ENCODE measurements at places on chromosomes 2 and 18. TPM values are rescaled to one million over a fixed set of nuclear protein-coding genes. Genes with fewer than 3 reads are reported as not detected.
A peak's percentile ranks its signal among the peaks of the same experiment; 100 is the strongest.

DNA sequence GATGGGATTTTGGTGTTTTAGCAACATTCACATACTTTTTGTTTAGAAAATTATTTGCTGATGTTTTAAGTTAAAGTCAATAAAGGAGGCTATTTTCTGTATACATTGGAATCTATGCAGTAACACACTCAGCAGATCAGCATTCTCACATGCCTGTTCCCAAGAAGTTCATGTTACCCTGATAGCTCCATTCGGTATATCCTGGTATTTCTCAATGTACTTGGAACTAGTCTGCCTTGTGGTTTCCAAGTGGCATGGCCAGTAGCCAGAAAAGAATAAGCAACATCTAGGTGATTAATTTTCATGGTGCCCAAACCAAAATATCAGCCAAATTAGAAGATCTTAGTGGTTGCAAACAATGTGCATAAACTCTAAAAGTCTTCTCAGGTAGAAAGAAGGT lies 5.2 kb upstream of the NCAPH start:
- H3K27me3 ChIP-seq: no peaks in the 10 kb centered on the region
- no peak for DNase-seq
- H3K27ac ChIP-seq: no peak overlapping the region
- no peaks in the 10 kb centered on the region for H3K36me3 ChIP-seq
- H3K4me1 ChIP-seq: peaks cover 10% of the 10 kb centered on the region
- H3K4me3 ChIP-seq: no peak overlapping the region

Gene GREB1
- total RNA-seq: 4.2 TPM

Gene PELI1
- total RNA-seq: 12.8 TPM

- H3K27ac ChIP-seq: no peak overlapping the region
- H3K36me3 ChIP-seq: no peaks in the 10 kb centered on the region
Measured at GRCh38 chr18:8609659-8610458, 622 bp downstream of the RAB12 start.

Gene SP5
- total RNA-seq: not detected

Gene LCT
- not detected for total RNA-seq

- DNase-seq: no peak
- H3K4me3 ChIP-seq: no peak overlapping the region
- H3K36me3 ChIP-seq: no peaks in the 10 kb centered on the region
- peaks cover 21% of the 10 kb centered on the region for H3K4me1 ChIP-seq
- H3K27me3 ChIP-seq: no peaks in the 10 kb centered on the region
Measured at GRCh38 chr2:182444806-182445205, 18.0 kb upstream of the PDE1A start.

Gene IL36A
- total RNA-seq: not detected

Gene NEU2
- total RNA-seq: not detected

DNA sequence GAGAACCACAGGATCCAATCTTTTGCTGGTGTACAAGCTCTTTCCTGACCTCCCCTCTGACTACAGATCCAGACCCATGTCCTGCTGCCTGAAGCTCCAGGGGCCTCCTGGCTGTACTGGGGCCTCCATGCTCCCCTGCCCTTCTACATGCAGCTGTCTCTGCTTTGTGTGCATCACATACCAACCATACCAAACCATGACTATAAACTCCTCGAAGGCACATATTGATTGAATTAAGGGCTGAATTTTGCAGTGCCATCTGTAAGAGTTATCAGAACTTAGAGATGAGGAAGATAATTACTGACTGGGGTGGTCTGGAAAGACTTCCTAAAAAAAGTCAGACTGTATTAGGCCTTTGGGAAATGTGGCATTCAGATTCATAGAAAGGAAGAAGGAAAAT lies 139.9 kb upstream of the CXCR4 start:
- DNase-seq: no peak
- no peaks in the 10 kb centered on the region for H3K36me3 ChIP-seq
- no peaks in the 10 kb centered on the region for H3K27me3 ChIP-seq
- H3K4me3 ChIP-seq: no peak overlapping the region
- no peak overlapping the region for H3K27ac ChIP-seq

Gene IMPA2
- 42.5 TPM for total RNA-seq

Gene BOLL
- 0.27 TPM for total RNA-seq

Gene CNGA3
- total RNA-seq: not detected

DNA sequence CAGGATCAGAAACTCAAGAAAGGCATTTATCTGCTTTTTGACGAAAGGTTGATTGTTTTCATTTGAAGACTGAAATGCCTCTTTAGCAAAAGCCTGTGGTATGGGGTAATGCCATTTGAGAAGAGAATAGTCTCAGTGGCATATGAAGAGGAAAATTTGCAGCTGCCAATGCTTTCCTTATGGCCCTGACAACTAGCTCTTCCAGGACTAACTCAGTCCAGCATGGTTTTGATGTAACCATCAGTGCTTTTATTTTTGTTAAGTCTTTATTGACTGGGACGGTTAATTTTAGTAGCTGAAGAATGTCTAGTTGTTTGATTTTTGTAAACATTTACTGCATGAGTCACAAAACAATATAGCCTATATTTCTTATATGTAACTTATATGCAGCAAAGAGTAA lies 158.4 kb downstream of the LNPK start:
- no peak overlapping the region for H3K4me3 ChIP-seq
- no peak overlapping the region for H3K27ac ChIP-seq
- no peaks in the 10 kb centered on the region for H3K36me3 ChIP-seq
- no peak for DNase-seq
- no peaks in the 10 kb centered on the region for H3K4me1 ChIP-seq
- H3K27me3 ChIP-seq: no peaks in the 10 kb centered on the region

- H3K4me1 ChIP-seq: peaks cover 8% of the 10 kb centered on the region
- H3K4me3 ChIP-seq: no peak overlapping the region
- no peaks in the 10 kb centered on the region for H3K36me3 ChIP-seq
- no peak for DNase-seq
- H3K27ac ChIP-seq: no peak overlapping the region
Measured at GRCh38 chr2:30448308-30448707, 1.3 kb downstream of the LCLAT1 start.

- H3K27me3 ChIP-seq: no peaks in the 10 kb centered on the region
- DNase-seq: no peak
- no peaks in the 10 kb centered on the region for H3K4me1 ChIP-seq
- no peak overlapping the region for H3K4me3 ChIP-seq
Measured at GRCh38 chr2:236541008-236541562, 28.5 kb upstream of the ACKR3 start.

DNA sequence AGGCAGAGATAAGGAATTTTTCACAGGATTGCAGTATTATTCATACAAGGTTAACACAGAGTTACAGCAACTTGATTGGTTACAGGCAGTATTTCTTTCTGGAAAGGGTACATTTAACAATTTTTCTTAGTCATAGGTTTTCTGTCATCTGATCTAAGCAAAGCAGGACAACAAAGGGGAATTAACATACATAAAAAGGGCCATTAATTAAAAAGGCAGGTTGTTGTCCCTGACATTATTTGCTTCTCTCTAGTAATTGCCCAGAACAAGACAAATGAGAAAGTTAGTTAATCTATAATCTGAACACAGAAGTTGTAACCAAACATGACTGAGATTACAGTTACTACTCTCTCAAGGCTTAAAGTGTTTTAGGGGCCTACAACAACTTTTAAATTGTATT lies 291.4 kb upstream of the LRRTM4 start:
- no peak for DNase-seq
- no peaks in the 10 kb centered on the region for H3K36me3 ChIP-seq
- H3K4me1 ChIP-seq: no peaks in the 10 kb centered on the region
- no peak overlapping the region for H3K4me3 ChIP-seq
- H3K27me3 ChIP-seq: no peaks in the 10 kb centered on the region

Gene MARCO
- 1.6 TPM for total RNA-seq

Gene AFF3
- total RNA-seq: 2.6 TPM

- H3K27me3 ChIP-seq: no peaks in the 10 kb centered on the region
- H3K36me3 ChIP-seq: peaks cover 19% of the 10 kb centered on the region
- no peak overlapping the region for H3K4me3 ChIP-seq
- DNase-seq: peak; percentile 66
- H3K27ac ChIP-seq: peak overlapping the region; percentile 67
Measured at GRCh38 chr2:240579771-240580614, 6.5 kb upstream of the CAPN10 start.

- no peaks in the 10 kb centered on the region for H3K27me3 ChIP-seq
- H3K27ac ChIP-seq: peak overlapping the region; percentile 82
- peak; percentile 60 for DNase-seq
- H3K4me3 ChIP-seq: no peak overlapping the region
Measured at GRCh38 chr2:212727751-212728150, 189.1 kb upstream of the ERBB4 start.

Gene RNF152
- total RNA-seq: 22.3 TPM

Gene TDRD15
- total RNA-seq: under 0.01 TPM

- no peaks in the 10 kb centered on the region for H3K27me3 ChIP-seq
- H3K36me3 ChIP-seq: no peaks in the 10 kb centered on the region
- no peak for DNase-seq
- no peaks in the 10 kb centered on the region for H3K4me1 ChIP-seq
- no peak overlapping the region for H3K4me3 ChIP-seq
Measured at GRCh38 chr2:45443012-45443411, 168.1 kb downstream of the SRBD1 start.

Gene CHST9
- 0.05 TPM for total RNA-seq

DNA sequence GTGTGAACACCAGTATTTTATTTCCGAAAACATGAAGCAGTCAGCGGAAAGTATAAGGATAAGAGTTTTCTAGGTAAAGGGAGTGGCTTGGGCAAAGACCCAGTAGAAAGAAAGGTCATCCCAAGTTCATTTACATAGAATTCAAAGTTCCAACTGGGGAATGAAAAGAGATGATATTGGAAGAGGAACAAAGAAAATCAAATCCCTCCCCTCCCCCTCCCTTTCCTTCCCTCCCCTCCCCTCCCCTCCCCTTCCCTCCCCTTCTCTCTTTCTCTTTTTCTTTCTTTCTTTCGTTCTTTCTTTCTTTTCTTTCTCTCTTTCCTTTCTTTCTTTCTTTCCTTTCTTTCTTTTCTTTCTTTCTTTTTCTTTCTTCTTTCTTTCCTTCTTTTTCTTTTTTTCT lies 675.7 kb upstream of the NRXN1 start:
- H3K36me3 ChIP-seq: no peaks in the 10 kb centered on the region
- DNase-seq: no peak
- no peaks in the 10 kb centered on the region for H3K4me1 ChIP-seq
- H3K27ac ChIP-seq: no peak overlapping the region
- H3K4me3 ChIP-seq: no peak overlapping the region

DNA sequence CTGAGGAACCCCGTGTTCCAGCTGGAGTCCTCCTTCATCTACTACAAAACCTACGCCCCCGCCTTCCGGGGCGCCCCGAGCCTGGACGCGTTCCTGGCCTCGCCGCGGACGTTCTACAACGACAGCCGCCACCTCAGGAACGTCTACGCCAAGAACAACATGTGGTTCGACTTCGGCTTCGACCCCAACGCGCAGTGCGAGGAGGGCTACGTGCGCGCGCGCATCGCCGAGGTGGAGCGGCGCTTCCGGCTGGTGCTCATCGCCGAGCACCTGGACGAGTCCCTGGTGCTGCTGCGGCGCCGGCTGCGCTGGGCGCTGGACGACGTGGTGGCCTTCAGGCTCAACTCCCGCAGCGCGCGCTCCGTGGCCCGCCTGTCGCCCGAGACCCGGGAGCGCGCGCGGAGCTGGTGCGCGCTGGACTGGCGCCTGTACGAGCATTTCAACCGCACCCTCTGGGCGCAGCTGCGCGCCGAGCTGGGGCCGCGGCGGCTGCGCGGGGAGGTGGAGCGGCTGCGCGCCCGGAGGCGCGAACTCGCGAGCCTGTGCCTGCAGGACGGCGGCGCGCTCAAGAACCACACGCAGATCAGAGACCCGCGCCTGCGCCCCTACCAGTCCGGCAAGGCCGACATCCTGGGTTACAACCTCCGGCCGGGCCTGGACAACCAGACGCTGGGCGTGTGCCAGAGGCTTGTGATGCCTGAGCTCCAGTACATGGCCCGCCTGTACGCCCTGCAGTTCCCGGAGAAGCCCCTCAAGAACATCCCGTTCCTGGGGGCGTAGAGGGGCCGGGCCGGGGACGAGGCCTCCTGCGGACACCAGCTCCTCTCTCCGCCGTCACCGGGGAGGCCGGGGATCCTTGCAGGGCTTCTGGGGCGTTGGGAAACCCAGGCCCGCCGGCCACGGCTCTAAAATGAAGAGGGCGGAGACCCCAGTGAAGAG lies 5.3 kb upstream of the NEU4 start:
- peak; percentile 66 for DNase-seq
- H3K27ac ChIP-seq: no peak overlapping the region
- peaks cover 10% of the 10 kb centered on the region for H3K4me1 ChIP-seq
- no peaks in the 10 kb centered on the region for H3K36me3 ChIP-seq
- H3K27me3 ChIP-seq: no peaks in the 10 kb centered on the region

DNA sequence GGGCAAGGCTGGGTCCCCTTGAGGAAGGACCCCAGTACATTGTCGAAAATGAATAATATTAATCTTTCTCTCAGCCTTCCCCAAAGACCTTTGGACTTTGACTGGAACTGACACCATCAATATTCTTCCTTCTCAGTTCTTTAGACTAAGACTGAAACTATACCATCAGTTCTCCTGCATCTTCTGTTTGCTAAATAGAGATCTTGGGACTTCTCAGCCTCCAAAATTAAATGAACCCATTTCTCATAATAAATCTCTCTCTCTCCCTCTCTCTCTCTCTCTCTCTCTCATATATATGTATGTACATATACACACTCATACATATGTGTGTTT lies 39.7 kb upstream of the VRK2 start:
- no peaks in the 10 kb centered on the region for H3K27me3 ChIP-seq
- no peak overlapping the region for H3K4me3 ChIP-seq
- H3K27ac ChIP-seq: no peak overlapping the region
- DNase-seq: no peak

- H3K36me3 ChIP-seq: no peaks in the 10 kb centered on the region
- H3K27me3 ChIP-seq: no peaks in the 10 kb centered on the region
- H3K27ac ChIP-seq: no peak overlapping the region
- no peaks in the 10 kb centered on the region for H3K4me1 ChIP-seq
- DNase-seq: no peak
Measured at GRCh38 chr18:10011061-10011460, 97.2 kb downstream of the VAPA start.

- peak overlapping the region; percentile 38 for H3K4me3 ChIP-seq
- H3K27ac ChIP-seq: peak overlapping the region; percentile 85
- H3K4me1 ChIP-seq: peaks cover 12% of the 10 kb centered on the region
Measured at GRCh38 chr2:201257956-201258665, 2.2 kb upstream of the CASP8 start.

Gene CNRIP1
- total RNA-seq: 25.7 TPM

Gene DTNA
- 86.0 TPM for total RNA-seq

- peaks cover 12% of the 10 kb centered on the region for H3K4me1 ChIP-seq
- no peaks in the 10 kb centered on the region for H3K36me3 ChIP-seq
- H3K4me3 ChIP-seq: no peak overlapping the region
- DNase-seq: peak; percentile 48
- H3K27ac ChIP-seq: no peak overlapping the region
- no peaks in the 10 kb centered on the region for H3K27me3 ChIP-seq
Measured at GRCh38 chr2:203811491-203812221, 55.9 kb upstream of the CTLA4 start.

DNA sequence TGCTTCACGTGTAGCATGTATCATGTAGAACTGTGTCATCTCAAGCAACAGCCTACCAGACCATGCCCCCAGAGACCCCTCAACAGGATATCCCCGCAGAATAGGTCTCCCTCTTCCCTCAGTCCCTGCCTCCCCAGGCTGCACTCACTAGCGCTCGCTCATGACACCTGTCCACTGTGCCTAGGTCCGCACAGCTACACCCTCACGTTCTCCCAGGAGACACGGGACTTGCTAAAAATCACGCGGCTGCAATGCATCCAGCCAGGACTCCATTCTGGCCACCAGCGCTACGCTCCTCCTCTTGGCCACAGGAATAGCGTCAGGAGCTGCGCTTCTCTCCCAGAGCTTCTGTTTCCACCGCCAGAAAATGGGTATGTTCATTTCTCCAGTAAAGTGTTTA lies 2.5 kb downstream of the PXDN start:
- no peak overlapping the region for H3K4me3 ChIP-seq
- no peaks in the 10 kb centered on the region for H3K36me3 ChIP-seq
- no peaks in the 10 kb centered on the region for H3K27me3 ChIP-seq
- H3K27ac ChIP-seq: no peak overlapping the region

Gene PSMA8
- 0.40 TPM for total RNA-seq

All from thyroid gland (tissue), 4 donors.